Activated CD8-positive, alpha-beta memory T cell treated with anti-CD3 and anti-CD28 coated beads, Interleukin-2, amount 10 ng/mL, durations not matched to agents 7 days and 5 days (primary cell): ENCODE measurements at places on chromosomes 1 and 21. TPM values are rescaled to one million over a fixed set of nuclear protein-coding genes. Genes with fewer than 3 reads are reported as not detected.

The TNFRSF9 gene
- 68.1 TPM for total RNA-seq

The TTLL10 gene
- total RNA-seq = not detected

The REN gene
- total RNA-seq = not detected

The MAGI3 gene
- total RNA-seq = 9.8 TPM

The AXDND1 gene
- not detected for total RNA-seq

The ZBED6 gene
- total RNA-seq = 18.6 TPM

The CATSPERE gene
- total RNA-seq = 0.44 TPM

The UBL4B gene
- total RNA-seq = not detected

The TMPRSS15 gene
- total RNA-seq = not detected

DNA sequence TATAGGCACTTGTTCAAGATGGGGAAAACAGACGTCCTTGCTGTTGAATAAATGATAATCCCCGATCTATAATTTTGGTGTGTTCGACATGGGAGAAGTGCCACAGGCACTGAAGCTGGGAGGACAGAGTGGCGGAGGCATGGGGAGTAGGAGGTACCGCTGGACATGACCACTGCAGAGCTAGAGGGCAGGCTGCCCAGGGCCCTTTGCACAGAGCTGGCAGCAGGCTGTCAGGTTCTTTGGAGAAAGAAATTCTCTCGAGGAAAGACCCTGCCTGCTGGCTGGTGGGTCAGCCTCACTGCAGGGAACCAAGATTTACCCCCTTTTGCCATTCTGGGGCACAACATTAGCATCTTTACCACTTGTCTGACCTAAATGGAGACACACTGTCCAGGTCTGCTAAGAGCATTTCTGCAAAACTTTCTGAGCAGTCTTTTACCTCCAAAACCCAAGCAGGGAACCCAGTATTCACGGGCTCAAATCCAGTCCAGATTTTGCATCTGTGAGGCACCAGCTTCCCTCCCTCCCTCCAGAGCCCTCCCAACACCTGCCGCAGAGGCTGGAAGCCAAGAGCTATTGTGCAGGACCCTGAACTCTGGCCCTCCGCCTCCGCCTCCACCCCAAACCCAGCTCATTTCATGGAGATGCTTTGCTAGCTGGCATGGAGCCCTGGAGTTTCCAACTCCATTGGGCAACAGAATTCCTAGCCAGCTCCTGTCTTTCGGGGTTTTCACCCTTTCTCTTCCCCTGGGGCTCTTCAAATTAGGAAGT is 142.3 kb downstream of the PLXNA2 start:
- no peak overlapping the region for H3K4me3 ChIP-seq
- no peak for DNase-seq
- peaks cover 8% of the 10 kb centered on the region for H3K27me3 ChIP-seq
- no peaks in the 10 kb centered on the region for H3K36me3 ChIP-seq

GRCh38 chr1:38052750-38053415 is 6.3 kb upstream of the POU3F1 start:
- no peak for DNase-seq
- no peak overlapping the region for H3K27ac ChIP-seq
- H3K4me1 ChIP-seq = peaks cover 6% of the 10 kb centered on the region

DNA sequence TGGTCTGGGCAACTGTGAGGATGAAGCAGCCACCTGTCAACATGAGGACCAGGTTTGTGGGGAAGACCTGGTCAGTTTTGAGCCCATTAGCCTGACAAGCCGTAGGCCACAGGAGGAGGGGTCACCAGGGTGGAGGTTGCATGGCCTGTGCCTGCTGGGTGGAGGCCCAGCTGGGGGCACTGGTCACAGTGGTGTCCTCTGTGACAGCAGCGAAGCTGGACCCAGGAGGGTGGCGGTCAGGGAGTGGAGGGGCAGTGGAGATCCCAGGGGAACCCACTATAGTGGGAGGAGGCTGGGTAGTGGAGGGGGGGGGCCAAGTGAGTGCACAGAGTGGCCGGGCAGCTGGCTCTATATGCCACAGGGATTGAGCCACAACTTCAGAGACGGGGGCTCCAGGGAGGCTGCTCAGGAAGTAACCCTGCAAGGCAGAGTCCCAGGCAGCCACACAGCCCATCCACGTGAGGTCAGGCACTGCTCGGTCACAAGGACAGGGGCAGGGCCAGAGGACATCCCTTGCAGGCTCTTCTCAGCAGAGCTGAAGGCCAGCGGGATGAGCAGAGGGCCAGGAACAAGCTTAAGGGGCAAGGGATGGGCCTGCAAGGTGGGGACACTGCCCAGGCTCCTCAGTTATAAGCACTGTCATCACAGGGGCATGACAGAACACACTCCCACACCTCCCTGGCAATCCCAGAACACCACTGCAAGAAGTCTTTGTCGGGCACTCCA is 2.3 kb upstream of the C1orf35 start:
- no peak for DNase-seq
- H3K27ac ChIP-seq = no peak overlapping the region
- peaks cover 4% of the 10 kb centered on the region for H3K36me3 ChIP-seq
- peaks cover 45% of the 10 kb centered on the region for H3K4me1 ChIP-seq

DNA sequence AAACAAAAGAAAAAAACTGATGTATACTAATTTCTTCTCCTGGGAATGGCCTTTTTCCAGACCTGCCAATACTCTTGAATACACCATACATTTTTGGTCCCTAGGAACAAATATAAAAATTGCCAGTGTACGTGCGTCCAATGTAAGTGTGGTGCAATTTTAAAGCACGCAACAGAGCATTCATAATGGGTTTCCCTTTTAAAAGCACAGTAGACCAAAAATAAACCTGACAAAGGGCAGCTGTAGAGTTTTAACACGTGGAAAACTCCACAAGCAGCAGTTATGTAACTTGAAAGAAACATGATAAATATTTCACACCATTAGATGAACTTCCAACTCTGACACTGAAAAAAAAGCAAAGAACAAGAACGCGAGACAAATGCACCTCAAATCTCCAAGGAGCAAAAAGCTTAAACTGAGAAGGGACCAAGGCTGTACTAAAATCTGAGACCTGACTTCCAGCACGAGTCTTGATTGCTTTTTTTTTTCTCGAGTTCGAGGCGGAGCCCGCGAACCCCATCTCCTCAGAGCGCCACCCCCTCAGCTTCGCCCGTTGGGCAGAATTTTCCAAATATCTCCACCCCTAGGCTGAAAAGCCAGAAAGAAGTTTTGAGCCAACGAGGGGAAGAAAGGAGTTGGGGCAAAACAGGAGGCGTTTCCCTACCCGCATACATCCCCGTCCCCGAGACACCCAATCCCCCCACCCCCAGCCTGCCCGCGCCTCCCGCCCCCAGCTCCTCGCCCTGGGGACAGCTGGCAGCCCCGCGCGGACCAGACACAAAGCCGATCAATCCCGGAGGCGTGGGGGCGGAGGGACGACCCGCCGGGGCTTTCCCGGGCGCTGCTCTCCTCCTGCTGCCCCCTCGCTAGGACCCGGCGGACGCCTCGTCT is at the start of gene JAM2:
Gene JAM2 (plus strand): TSS at position 599 of the 891 bp plus-strand sequence. CDS start 564 bp downstream, outside the sequence.
- DNase-seq = peak; percentile 50
- H3K27ac ChIP-seq = no peak within 1 kb of the TSS
- H3K4me1 ChIP-seq = peaks cover 30% of the 10 kb centered on the region
- H3K4me3 ChIP-seq = peak within 1 kb of the TSS; percentile 66

DNA sequence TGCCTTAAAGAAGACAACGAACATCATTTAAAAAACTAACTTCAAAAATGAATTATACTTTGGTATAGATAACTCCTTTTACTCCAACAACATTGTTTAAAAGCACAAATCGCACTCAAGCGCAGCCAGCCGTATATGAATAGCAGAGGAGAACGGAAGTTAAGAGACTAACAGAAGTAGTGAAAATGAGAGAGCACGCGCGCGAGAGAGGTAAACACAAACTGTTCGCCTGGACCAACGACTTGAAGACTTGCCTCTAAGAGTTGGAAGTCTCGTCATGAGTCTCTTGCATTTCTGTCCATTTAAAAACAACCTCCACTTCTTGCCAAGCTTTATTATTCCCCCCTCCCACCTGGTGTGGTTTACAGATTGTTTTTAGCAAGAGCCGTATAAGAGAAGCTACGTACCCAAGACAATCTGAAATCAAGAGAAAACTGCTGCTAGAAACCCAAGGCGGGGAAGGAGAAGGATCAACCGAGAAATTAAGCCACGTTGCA is 479 bp downstream of the SELENOF start:
- no peaks in the 10 kb centered on the region for H3K27me3 ChIP-seq
- H3K27ac ChIP-seq = no peak overlapping the region
- DNase-seq = peak; percentile 61
- no peak overlapping the region for H3K4me3 ChIP-seq

DNA sequence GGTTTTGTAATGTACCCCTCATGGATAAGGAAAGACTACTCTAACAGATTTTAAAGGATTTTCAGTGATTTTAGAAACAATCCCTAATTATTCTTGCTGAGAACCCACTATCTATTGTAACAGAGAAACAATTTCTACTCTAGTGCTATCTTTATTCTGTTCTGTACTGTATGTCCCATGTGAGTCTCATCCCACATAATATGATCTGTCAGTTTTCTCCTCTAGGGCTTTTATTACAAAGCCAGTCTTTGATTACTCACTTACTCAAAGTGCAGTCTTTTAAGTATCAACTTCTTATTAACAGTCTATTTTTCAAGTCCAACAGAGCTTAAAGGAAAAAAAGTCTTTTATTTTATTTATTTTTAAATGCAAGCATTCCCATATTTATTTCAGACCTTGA is 54.8 kb downstream of the CTH start:
- H3K4me3 ChIP-seq = no peak overlapping the region
- no peaks in the 10 kb centered on the region for H3K4me1 ChIP-seq
- H3K27ac ChIP-seq = no peak overlapping the region
- no peak for DNase-seq
- H3K36me3 ChIP-seq = peaks cover 1% of the 10 kb centered on the region

- peaks cover 9% of the 10 kb centered on the region for H3K27me3 ChIP-seq
- peaks cover 33% of the 10 kb centered on the region for H3K4me1 ChIP-seq
- peaks cover 3% of the 10 kb centered on the region for H3K36me3 ChIP-seq
- no peak overlapping the region for H3K4me3 ChIP-seq
Measured at GRCh38 chr1:110216844-110217444, 6.8 kb downstream of the KCNC4 start.

- H3K36me3 ChIP-seq = peaks cover 3% of the 10 kb centered on the region
- H3K27ac ChIP-seq = no peak overlapping the region
- H3K4me1 ChIP-seq = peaks cover 3% of the 10 kb centered on the region
Measured at GRCh38 chr1:162549001-162549400, 12.5 kb upstream of the UAP1 start.

GRCh38 chr1:10068605-10069294 is 36.0 kb downstream of the UBE4B start:
- no peak overlapping the region for H3K4me3 ChIP-seq
- H3K4me1 ChIP-seq = peaks cover 26% of the 10 kb centered on the region
- no peak overlapping the region for H3K27ac ChIP-seq
- peaks cover 7% of the 10 kb centered on the region for H3K36me3 ChIP-seq

DNA sequence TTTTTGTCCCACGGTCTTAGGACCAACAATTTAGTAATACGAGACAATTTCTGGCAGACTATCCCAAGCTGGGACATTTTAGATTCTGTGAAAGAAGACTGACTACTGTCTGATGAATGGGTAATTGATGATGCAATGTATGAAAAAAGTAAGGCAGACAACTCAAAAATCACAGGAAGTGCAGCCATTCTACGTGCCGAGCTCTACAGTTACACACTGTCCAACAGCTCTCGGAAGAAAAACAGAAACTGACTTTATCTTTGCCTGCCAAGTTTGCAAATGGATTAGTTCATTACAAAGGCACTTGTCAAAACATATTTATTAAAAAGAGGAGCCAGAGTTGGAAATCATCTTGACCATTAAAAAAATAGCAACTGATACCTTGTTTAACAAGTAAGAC is 31.3 kb downstream of the ZBTB8B start:
- peaks cover 8% of the 10 kb centered on the region for H3K4me1 ChIP-seq
- DNase-seq = no peak

- no peaks in the 10 kb centered on the region for H3K36me3 ChIP-seq
- H3K27me3 ChIP-seq = peaks cover 9% of the 10 kb centered on the region
- no peak overlapping the region for H3K4me3 ChIP-seq
- peaks cover 9% of the 10 kb centered on the region for H3K4me1 ChIP-seq
Measured at GRCh38 chr21:38383411-38384237, 114.7 kb downstream of the ERG start.

DNA sequence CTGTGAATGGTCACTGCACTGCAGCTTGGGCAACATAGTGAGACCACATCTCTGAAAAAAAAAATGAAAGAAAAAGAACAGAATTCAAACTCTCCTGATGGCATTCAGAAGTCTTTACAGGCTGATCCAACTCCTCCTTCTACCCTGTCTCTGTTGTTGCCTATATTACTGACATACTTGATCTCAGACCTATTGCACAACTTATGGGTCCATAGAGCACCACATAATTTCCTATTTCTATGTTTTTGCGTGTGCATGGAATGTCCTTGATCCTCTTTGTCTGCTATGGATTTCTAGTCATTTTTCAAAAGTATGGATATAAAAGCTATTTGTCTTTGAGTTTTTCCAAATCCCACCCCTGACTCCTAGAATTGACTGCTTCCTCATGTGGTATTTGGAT is 22.4 kb upstream of the CYP2J2 start:
- no peaks in the 10 kb centered on the region for H3K4me1 ChIP-seq
- no peak overlapping the region for H3K27ac ChIP-seq
- H3K36me3 ChIP-seq = no peaks in the 10 kb centered on the region
- peaks cover 11% of the 10 kb centered on the region for H3K27me3 ChIP-seq
- no peak for DNase-seq

DNA sequence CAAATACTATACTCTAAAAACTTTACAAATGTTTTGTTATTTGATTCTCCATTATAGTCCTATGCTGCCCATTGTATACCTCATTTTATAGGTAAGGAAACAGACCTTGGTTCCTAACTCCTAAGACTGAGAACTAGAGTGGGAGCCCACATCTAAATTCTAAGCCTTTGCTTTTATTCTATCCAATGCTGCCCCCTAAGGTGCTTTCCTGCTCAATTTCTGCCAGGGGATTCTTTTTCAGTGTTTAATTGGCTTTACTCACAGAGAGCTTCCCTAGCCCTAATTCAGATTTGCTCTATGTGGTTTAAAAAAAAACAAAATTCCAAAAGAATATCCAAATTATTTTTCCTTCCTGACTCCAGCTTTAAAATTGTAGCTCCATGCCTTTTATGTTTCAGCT is 64.5 kb downstream of the KIF14 start:
- no peaks in the 10 kb centered on the region for H3K27me3 ChIP-seq
- H3K36me3 ChIP-seq = peaks cover 26% of the 10 kb centered on the region
- H3K4me3 ChIP-seq = no peak overlapping the region
- DNase-seq = no peak

DNA sequence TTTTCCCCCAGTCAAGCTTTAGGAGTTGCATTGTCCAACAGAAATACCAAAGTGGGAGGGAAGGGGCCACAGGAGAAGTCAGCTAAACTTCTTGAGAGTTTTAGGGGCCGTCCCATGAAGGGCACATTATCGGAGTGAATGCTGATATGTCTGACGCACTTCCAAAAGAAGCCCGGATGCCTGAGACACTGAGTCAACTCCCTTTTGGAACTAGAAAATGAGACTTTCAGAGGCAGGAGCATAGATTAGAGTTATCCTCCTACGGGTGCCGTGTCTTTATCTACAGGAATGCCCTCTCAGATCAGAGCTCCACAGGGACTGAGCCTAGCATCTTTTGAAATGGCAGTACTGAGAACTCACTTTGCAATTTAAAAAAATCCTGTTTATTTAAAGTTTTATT is 13.1 kb downstream of the ACTN2 start:
- no peaks in the 10 kb centered on the region for H3K36me3 ChIP-seq
- no peaks in the 10 kb centered on the region for H3K4me1 ChIP-seq
- DNase-seq = no peak

- no peaks in the 10 kb centered on the region for H3K36me3 ChIP-seq
- no peak for DNase-seq
- H3K27ac ChIP-seq = no peak overlapping the region
Measured at GRCh38 chr1:8349961-8350360, 32.0 kb downstream of the SLC45A1 start.
